Thoracic aorta (tissue), 2 donors: ENCODE measurements at places on chromosomes 16 and 17. TPM values are rescaled to one million over a fixed set of nuclear protein-coding genes. Genes with fewer than 3 reads are reported as not detected.
A peak's percentile ranks its signal among the peaks of the same experiment; 100 is the strongest.

GRCh38 chr16:12458591-12459358 is 344.9 kb downstream of the CPPED1 start:
- no peaks in the 10 kb centered on the region for H3K36me3 ChIP-seq
- no peaks in the 10 kb centered on the region for H3K27me3 ChIP-seq
- no peak for DNase-seq
- no peak overlapping the region for H3K4me3 ChIP-seq
- H3K4me1 ChIP-seq, result peaks cover 17% of the 10 kb centered on the region

DNA sequence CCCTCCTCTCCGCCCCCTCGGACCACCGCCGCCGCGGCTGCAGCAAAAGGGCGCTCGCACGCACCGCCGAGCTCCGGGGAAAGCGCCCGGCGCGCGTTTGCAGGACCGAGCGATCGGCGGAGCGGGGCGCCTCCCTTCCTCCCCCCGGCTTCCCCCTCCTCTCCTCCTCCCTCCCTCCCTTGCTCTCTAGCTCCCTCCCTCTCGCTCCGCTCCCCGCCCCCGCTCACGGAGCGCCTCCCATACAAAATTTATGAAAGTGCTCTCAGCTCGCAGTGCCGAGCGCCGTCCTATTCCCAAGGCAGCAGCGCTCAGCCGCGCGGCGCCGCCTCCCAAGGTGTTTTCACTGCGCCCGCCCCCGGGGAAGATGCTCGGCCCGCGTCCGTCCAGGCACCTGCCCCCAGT is at the start of gene RTN4RL1:
TSS of gene RTN4RL1 (minus strand) at position 115 of the 402 bp plus-strand sequence. CDS start 469 bp downstream, outside the sequence.
- H3K27ac ChIP-seq, result no peak within 1 kb of the TSS
- peaks cover 46% of the 10 kb centered on the region for H3K4me1 ChIP-seq
- H3K36me3 ChIP-seq, result no peaks in the 10 kb centered on the region
- no peak for DNase-seq
- no peaks in the 10 kb centered on the region for H3K27me3 ChIP-seq

DNA sequence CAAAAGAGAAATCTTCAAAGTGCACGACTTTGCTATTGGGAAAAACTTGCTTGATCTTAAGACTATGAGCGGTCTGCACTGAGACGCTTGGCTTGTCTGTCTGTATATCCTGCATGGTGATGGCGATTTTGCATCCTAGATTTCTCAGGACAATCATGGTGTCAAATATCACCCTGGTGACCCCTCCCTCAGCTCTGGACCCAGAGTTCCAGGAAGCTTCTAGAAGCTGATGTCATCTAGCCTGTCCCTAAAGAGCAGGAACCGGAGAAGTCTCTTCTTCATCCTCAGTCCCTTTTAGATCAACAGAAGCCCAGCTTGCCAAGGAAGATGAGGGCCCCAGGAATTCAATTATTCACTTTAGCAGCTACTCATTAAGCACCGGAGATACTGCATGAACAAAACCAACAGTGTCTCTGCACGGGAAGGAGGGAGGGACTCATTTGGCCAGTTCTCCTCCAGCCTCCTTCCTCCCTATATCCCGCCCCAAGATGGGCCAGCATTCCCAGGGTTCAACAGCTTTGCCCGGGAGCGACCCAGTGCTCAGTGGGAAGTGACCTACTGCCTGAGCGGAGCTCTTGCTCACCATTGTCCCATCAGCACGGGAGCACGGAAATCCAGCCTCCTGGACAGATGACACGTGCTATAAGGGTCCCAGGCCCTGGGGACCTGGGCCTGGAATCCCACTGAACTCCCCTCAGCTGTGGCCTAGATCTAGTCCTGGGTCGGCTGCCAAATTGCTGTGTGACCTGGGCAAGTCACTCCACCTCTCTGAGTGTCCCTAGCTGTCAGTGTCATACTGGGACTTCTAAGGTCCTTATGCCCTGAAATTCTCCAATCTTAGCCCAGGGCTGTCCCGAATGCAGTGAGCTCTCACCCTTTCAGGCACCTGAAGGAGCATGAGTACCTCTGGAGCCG is 3.8 kb downstream of the EMP2 start:
- peak overlapping the region; percentile 77 for H3K27ac ChIP-seq
- H3K4me3 ChIP-seq, result peak overlapping the region; percentile 100
- H3K36me3 ChIP-seq, result no peaks in the 10 kb centered on the region
- H3K27me3 ChIP-seq, result no peaks in the 10 kb centered on the region

- no peak overlapping the region for H3K27ac ChIP-seq
- no peak for DNase-seq
- no peaks in the 10 kb centered on the region for H3K27me3 ChIP-seq
- H3K4me1 ChIP-seq, result peaks cover 17% of the 10 kb centered on the region
- peaks cover 8% of the 10 kb centered on the region for H3K36me3 ChIP-seq
Measured at GRCh38 chr17:78057113-78057740, 71.3 kb downstream of the TMC6 start.

GRCh38 chr16:47392081-47392480 is 68.8 kb downstream of the ITFG1 start:
- no peaks in the 10 kb centered on the region for H3K4me1 ChIP-seq
- no peak overlapping the region for H3K27ac ChIP-seq
- no peaks in the 10 kb centered on the region for H3K27me3 ChIP-seq
- no peaks in the 10 kb centered on the region for H3K36me3 ChIP-seq
- no peak for DNase-seq
- H3K4me3 ChIP-seq, result no peak overlapping the region

DNA sequence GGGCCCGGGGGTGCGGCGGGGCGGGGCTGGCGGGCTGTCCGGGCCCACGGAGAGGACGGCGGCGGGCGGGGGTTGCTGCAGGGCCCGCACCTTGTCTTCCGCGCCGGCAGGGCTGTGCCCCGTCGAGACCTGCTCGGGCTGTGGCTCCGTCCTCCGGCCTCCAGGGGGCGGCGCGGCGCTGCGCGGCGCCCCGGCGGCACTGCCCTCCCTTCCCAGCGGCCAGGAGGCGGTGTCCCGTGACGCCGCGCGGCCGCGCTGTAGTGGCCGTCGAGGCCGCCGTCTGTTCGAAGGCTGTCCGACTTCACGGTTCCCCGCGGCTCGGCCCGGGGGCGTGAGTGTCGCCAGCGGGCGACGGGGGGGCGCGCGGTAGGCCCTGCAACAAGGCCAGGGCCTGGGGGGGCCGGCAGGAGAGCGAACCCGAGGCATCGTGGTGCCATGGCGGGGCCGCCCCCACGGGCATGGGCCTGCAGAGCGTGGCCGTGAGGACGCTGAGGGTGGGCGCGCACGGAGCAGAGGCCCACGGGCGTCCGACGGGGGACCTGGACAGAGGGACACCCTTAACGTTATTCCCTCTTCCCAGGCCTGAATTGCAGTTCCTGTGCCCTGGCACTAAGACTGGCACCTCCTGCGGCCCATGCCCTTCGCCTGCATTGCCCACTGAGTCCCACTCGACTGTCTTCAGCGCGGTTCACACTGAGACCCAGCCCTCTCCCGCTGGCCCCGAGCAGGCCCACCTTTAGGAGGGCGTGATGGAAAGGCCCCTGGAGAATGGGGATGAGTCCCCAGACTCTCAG is at the start of gene PLEKHG4:
TSS of gene PLEKHG4 (plus strand) at position 237 of the 794 bp plus-strand sequence. CDS start at position 750, 513 bp downstream.
- H3K27ac ChIP-seq, result peak within 1 kb of the TSS; percentile 77
- no peaks in the 10 kb centered on the region for H3K27me3 ChIP-seq
- H3K4me1 ChIP-seq, result peaks cover 25% of the 10 kb centered on the region
- no peak for DNase-seq

DNA sequence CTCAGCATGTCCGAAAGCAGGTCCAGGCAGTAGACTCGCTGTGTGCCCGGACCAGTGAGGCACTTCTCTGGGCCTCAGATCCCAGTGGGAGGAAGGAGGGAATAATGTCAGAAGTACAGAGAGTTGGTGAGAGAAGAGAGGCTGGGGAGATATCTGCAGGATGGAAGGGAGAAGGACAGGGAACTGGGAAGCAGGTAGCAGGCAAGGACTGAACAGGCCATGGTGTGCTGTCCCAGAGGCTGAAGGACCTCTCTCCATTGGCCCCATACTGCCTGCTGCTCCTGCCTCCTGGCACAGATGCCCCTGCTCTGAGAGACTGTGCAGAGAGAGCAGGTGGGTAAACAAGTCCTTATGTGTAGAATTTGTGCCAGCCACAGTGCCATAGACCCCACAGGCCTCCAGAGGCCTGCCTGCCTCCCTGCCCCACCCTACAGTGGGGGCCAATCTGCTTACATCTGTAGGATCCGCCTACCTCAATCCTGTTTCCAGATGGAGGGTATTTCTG is 34.2 kb upstream of the CRHR1 start:
- H3K36me3 ChIP-seq, result no peaks in the 10 kb centered on the region
- H3K27ac ChIP-seq, result no peak overlapping the region
- H3K4me3 ChIP-seq, result no peak overlapping the region
- no peak for DNase-seq
- no peaks in the 10 kb centered on the region for H3K4me1 ChIP-seq

GRCh38 chr17:43526886-43527648 is 19.1 kb downstream of the ETV4 start:
- peaks cover 4% of the 10 kb centered on the region for H3K4me1 ChIP-seq
- no peaks in the 10 kb centered on the region for H3K27me3 ChIP-seq
- no peak overlapping the region for H3K4me3 ChIP-seq
- no peak for DNase-seq
- no peak overlapping the region for H3K27ac ChIP-seq

DNA sequence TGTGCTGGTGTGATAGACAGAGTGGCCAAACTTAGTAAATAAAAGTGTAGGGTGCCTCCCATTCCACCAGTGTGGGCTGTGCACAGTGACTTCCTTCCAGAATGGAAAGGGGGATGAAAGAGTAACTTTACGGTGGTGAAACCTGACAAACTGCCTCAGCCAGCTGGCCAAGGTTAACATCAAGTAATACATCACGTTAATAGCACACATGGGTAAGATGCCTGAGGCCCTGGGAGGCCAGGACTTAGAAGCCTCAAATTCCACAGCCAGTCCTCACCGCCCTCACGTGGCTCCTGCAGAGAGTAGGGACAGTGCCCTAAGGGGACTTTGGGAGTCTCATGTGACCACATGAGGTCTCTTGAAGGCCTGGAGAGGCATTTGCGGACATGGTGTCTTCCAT is 14.1 kb downstream of the RMI2 start:
- no peak overlapping the region for H3K4me3 ChIP-seq
- H3K27me3 ChIP-seq, result no peaks in the 10 kb centered on the region
- H3K36me3 ChIP-seq, result no peaks in the 10 kb centered on the region
- no peak overlapping the region for H3K27ac ChIP-seq
- H3K4me1 ChIP-seq, result peaks cover 3% of the 10 kb centered on the region
- no peak for DNase-seq

DNA sequence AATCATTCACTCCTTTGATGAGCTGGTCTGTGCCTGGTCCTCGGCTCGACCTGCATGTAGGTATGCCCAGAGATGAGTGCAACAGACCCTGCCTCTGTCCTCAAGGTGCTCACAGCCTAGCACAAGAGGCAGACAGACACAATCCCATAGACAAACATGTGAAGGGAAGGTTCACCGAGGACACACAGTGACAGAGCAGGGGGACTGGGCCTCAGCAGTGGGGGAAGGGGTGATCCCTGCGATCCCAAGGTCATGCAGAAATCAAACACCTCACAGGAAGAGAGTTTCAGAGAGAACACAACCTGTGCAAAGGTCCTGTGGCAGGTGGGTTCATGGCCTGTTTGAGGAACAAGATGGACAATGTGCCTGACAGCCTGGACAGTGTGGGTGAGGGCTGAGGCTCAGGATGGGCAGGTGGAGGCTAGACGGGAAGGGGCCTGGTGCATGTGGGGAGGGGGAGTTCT is 4.2 kb upstream of the VASN start:
- no peak overlapping the region for H3K4me3 ChIP-seq
- peaks cover 10% of the 10 kb centered on the region for H3K36me3 ChIP-seq
- H3K27ac ChIP-seq, result peak overlapping the region; percentile 99
- no peaks in the 10 kb centered on the region for H3K27me3 ChIP-seq

- no peaks in the 10 kb centered on the region for H3K36me3 ChIP-seq
- peaks cover 5% of the 10 kb centered on the region for H3K4me1 ChIP-seq
- H3K27me3 ChIP-seq, result no peaks in the 10 kb centered on the region
- H3K4me3 ChIP-seq, result no peak overlapping the region
- no peak for DNase-seq
- H3K27ac ChIP-seq, result no peak overlapping the region
Measured at GRCh38 chr16:86375851-86376250, 134.5 kb upstream of the FOXF1 start.

DNA sequence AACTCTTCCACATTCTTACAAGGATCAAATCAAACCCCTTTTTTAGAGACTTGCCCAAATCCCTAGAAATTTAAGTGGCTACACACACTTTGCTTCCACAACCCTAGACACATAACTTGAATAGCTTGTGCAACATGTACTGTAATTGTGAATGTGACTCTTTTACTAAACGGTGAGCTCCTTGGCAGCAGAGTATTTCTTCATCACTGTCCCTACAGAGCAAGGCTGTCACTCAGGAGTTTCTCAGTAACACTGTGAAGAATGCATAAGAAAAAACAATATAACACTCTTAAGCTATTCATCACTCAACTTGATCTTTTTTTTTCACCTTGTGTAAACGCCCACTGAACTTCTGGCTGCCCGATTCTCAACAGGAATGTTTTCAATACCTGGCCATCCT is 53.8 kb upstream of the ADAMTS18 start:
- no peak overlapping the region for H3K27ac ChIP-seq
- no peaks in the 10 kb centered on the region for H3K27me3 ChIP-seq
- H3K36me3 ChIP-seq, result no peaks in the 10 kb centered on the region
- H3K4me3 ChIP-seq, result no peak overlapping the region
- no peak for DNase-seq

- no peak overlapping the region for H3K27ac ChIP-seq
- no peaks in the 10 kb centered on the region for H3K4me1 ChIP-seq
- no peak overlapping the region for H3K4me3 ChIP-seq
- H3K36me3 ChIP-seq, result no peaks in the 10 kb centered on the region
Measured at GRCh38 chr16:88316941-88317612, 65.7 kb upstream of the ZNF469 start.

DNA sequence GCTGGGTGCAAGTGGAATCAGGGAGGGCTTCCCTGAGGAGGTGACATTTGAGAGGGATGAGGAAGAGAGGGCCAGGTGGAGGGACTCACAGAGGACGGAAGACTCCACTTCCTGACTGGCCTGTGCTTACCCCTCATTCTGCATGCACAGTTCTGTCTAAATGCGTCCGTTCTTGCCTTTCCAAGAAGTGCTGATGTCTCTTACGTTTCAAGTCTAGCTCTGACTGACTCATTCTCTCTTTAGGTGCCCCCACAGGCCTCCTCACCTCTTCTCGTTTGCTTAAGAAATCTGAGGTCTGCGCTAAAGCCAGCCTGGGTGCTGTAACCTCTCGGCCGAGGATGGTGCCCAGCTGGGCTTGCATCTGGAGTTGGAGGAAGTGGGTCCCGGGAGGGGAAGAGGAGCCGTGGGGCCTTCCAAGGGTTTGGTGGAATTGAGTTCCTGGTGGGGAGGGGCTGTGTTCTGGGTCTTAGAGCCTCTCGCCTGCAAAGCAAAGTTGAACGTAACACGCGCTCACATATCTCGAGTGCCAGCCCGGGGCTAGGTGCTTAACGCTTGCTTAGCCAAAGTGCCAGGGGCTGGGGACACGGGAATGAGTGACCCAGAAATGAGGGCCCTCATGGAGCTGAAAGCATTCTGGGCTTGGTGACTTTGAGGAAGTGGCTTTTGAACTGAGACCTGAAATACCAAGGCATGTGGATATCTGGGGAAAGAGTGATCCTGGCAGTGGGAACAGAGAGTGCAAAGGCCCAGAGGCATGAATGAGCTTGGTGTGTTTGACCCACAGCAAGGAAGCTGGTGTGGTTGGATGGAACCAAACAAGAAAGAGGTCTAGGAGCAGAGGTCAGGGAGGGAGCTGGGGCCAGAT is 4.8 kb downstream of the IL4R start:
- H3K4me3 ChIP-seq, result peak overlapping the region; percentile 29
- H3K27ac ChIP-seq, result peak overlapping the region; percentile 38
- H3K36me3 ChIP-seq, result no peaks in the 10 kb centered on the region
- H3K4me1 ChIP-seq, result peaks cover 78% of the 10 kb centered on the region
- no peaks in the 10 kb centered on the region for H3K27me3 ChIP-seq
- DNase-seq, result no peak

ADORA2B gene
- total RNA-seq, result not detected

CIBAR2 gene
- not detected for total RNA-seq

TMEM94 gene
- total RNA-seq, result 57.1 TPM

PSMD3 gene
- total RNA-seq, result 74.2 TPM

AANAT gene
- not detected for total RNA-seq
